ENCODE measurements at places on chromosomes 2 and 18.

DNA sequence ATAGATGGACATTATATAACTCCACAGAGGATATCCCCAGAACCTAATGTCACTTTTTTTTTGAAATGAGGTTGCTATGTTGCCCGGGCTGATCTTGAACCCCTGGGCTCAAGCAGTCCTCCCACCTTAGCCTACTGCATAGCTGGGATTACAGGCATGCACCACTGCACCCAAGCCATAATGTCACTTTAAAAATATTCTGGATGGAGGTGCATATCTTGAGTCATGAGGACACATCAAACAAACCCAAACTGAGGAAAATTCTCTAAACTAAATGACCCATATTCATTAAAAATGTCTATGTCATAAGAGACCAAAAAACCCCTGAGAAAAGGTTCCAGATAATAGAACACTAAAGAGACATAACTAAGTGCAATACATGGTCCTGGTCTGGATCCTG is 36.3 kb downstream of the OSGEPL1 start:
- DNase-seq, result no peak

DNA sequence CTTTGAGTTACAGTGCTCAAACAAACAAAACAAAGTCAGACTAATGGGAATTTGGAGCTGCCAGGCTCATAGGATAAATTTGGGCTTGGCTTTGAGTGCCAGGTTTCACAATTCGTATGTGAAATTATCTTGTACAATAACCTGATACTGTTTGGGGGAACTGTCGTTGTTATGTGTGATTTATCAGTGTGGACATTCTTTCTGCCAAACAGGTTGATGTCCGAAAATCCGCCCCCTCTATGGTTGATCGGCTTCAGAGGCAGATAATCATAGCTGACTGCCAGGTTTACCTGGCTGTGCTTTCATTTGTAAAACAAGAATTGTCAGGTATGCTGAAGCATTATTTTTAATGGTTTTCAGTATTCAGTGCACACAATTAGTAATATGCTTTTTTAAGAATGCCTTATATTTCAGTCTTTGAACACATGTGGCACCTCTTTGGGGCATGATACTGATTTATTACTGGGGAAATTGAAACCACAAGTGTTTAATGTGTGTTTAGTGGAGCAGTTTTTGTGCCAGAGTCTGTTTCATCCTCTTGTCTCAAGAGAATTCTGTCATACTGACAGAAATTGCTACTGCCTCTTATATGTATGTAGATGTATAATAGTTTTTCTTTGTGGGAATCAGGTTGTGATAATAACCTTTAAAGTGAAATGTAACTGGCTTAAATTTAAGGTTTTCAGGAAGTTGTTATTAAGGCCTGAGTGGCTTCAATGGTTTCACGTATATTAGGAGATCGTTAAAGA is 54.6 kb downstream of the TTC39C start:
- no peak for DNase-seq

DNA sequence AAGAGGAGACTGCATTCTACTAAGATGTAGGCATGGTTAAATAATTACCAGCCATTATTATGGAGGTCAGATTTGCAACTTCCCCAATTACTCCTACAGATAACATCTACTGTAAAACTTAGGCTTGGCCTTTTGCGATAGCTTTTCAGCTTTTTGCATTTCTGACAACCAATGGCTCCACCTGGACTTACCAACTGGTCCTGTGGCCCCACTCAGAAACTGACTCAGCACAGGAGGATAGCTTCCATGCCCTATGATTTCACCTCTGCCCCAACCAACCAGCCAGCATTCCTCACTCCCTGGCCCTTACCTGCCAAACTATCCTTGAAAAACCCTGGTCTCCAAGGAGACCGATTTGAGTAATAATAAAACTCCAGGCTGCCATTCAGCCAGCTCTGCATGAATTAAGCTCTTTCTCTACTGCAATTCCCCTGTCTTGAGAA is 28.2 kb downstream of the TUBB6 start:
- no peak for DNase-seq

- no peak for DNase-seq
Measured at GRCh38 chr2:121904656-121905055, 149.2 kb downstream of the TSN start.

GRCh38 chr18:48371854-48372602 is 37.2 kb downstream of the ZBTB7C start:
- no peak for DNase-seq

DNA sequence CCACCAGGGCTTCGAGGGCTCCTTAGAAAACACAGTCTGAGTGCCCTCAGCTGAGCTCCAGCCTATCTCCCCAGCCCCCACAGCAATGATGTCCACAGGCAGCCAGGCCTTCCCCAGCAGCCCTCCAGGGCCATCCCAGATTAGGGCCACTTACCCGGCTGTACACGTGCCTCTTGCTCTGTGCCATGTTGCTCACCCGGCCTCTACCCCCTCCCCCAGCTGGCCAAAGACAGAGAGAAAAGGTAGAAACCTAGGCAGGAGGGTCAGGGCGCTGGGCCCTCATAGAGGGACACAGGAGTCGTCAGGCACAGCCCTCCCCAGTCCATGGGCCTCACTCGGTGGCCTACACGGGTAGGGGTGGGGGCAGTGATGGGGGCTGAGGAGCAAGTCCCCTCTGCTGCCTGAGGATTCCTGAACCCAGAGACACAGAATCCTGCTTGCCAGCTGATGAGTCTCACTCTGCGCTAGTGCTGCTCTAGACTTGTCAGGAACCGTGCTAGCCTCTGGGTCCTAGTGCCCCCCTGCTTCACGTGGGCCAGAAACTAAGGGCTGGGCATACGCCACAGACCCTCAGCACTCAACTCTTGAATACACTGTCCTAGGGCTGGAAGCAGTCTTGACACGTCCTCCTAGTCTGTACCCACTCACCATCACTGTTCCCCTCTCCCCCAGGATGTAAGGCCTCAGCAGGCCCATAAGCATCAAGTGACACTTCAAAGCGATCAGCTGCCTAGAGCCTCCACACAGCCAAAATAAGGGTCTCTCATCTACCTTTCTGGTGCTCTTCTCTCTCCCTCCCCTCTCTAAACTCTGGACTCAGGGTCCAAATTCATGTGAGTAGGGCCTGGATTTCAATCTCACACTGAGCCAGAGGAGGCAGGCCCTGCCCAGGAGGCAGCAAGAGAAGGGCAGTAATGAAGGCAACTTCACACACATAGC is at the start of gene DCTN1:
Gene DCTN1, minus strand, starts transcription at position 461 of the 939 bp plus-strand sequence. Its CDS starts 274 bp downstream, at position 187.
- DNase-seq, result peak; percentile 26

- peak; percentile 85 for DNase-seq
Measured at GRCh38 chr2:20584399-20585358, 66.2 kb downstream of the HS1BP3 start.

GRCh38 chr18:6625481-6625880 is 104.0 kb upstream of the ARHGAP28 start:
- no peak for DNase-seq

DNA sequence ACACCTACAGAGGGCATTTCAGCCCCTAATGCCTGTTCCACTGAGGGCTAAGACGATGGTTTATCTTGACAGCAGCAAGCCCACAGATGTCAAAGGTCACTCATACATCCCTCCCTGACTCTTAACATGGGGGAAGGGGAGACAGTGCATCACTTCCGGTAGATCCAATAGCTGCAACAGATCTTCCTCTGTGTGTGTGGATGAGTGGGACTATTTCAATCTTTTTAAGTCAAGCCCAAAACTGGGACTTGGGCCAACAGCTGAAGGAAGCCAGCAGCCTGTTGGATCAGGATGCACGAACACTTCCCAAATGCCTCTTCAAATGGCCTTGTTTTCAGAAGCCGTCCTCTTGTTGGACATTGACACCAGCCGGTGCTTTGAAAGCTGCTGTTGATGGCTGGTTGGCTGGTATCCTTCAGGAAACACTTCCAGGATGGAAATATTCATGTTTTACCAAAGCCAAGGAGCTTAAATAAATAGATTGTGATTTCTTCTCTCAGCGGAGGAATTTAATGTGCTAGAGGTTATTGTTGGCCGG is 59.2 kb downstream of the IL1R2 start:
- peak; percentile 57 for DNase-seq

DNA sequence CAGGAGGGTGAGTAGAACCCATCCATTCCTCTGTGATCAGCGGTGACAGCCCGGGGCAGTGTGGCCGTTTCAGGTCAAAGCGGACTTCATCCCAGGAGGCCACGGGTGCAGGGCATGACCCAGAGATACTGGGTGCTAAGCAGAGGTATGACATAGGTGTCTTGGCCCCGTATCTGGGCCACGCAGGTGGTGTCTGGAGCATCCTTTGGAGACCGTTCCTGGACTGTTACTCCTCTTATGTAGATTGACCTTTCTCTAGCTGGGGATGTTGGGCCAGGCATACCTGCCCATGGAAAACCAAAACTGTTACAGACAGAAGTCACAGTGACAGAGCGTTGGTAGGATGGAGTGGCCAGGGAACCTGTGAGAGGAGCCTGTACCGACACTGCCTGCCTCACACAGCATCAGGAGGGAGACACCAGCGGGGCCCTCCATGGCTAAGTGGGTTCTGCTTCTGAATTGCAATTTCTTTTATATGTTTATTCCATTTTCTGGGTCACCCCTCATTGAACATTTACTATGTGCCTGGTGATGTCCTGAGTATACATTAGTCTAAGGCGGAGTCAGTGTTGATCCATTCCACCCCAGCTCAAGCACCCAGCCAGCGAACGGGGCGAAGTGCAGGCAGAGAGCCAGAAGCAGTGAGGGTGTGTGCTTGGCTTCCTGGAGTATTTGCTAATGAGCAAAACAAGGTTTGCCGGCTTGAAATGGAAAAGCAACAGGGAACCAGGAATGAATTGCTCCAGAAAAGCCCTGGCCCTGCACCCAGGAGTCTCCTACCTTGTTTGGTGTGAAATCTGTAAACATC is 141.7 kb downstream of the SH3RF3 start:
- DNase-seq, result peak; percentile 35

DNA sequence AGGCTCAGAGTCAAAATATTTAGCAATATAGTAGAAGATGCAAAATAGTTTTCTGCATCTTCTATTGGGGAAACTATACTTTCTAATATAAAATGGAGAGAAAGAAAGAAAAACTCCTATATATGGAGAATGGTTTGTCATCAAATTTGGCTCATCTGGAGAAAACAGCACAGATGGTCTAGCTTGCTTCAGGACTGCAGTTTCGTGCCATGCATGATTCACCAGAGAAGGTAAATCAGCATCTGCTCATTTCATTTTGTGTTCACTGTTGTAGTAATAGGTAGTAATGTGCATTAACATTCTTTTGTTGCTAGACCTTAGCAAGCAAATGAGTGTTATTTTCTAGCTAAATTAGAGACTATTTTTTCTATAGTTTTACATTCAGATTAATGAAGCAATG is 179.0 kb downstream of the ASXL3 start:
- DNase-seq, result no peak

DNA sequence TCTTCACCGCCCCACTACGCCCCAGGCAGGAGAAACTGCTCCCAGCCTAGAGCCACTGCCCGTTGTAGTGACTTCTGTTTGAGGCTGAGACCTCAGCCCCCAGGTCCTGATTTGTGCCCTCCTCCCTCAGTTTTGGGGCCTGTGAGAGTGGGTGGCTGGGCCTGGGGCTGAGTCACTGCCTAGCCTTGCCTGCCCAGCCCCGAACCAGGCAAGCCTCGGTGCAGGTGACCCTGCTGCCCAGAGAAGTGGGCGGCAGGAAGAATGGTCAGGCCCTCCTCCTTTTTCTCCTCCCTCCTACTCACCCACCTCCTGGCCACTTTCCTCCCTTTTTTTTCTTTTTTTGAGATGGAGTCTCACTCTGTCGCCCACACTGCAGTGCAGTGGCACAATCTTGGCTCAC is 66.6 kb downstream of the ZFP36L2 start:
- no peak for DNase-seq

- DNase-seq, result no peak
Measured at GRCh38 chr18:41790687-41791086, 164.3 kb upstream of the PIK3C3 start.

GRCh38 chr2:46669996-46670793 is 190.8 kb downstream of the TMEM247 start:
- no peak for DNase-seq

GRCh38 chr2:157900203-157900602 is 24.1 kb upstream of the ACVR1 start:
- DNase-seq, result no peak

DNA sequence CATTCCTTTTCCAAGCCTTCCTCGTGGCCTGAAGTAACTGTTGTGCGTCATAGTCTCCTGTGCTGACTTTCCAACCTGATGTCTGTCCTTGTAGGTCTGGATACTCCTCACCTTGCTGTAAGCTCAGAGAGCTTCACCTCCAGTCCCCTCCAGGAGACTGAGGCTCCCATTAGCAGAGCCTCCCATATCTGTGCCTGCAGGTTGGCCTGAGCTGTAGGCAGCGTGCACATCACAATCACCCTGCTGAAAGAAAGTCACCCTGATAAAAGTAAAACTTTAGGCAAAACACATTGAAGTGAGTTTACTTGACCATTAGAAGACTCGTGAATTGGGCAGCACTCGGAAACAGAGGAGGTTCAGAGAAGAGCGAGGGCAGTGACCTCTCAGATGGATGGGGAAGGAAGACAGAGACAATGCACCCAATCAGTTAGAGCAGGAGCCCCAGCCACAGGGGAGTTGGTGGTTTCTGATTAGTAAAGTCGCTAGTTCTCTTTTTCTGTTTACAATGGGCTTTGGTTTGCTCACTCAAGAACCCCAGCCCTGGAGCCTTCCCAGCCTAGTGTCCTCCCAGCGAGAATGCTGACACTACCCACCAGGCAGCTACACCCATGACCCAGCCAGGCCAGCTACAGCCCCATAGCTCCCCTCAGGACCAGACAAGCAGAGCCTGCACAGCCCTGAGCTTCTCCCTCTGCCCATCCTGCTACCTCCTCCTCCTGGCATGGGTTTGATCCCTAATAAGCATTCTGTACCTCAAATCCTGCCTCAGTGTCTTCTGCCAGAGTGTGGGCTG is 12.1 kb upstream of the TPO start:
- DNase-seq, result no peak

DNA sequence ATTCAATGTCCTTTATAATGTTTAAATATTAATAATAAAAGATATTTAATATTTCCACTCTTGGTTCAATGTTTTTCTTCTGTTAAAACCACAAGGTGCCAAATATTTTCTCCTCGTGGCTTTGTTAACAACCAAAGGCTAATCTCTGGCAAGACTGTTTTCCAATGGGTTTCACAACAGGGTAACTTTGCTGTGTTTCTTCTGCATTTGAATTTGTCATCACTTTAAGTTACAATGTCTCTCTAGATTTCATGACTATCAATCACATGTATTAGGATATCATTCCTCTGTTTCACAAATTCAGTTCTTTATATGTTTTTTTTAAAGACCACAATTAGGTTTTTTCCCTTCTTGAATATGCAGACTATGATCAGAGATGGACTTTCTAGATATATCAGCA is 469.8 kb upstream of the ACVR2A start:
- DNase-seq, result no peak
